ENCODE measurements at places on chromosomes 5 and 9.

DNA sequence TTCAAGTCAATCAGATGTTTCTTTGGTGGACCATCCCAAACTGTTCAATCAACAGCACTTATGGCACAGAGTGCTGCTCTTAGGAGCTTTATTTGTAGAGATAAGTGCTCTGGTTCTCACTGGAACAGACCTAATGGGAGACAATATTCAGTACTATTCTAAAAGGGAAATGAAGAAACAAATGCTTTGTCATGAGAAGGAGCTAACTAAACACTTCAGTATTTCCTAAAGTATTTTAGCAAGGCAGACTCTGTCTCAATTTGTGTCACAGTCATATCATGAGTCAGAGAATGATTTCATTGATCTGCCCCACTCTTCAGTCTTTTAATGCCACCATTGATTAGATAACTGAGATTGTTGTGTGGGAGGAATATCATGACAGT lies 175.3 kb downstream of the SLF1 start:
- no peak for DNase-seq

DNA sequence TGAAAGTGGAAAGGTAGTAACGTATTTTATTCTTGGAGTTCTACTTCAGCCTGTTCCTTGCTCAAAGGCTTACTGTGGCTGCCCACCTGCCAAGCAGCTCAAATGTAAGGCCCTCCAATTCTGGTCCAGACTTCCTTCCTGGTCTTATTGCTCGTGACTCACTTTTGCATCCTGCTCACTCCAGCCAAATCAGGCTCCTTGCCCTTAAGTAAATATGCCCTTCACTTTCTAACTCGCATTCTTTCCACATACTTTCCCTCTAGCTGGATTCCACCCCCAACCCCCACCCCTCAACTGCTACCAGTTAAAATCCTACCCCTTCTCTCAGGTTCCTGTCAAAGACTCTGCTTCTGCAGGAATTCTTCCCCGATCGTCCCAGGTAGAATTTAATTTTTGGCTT lies 96.6 kb downstream of the GALNT10 start:
- no peak for DNase-seq

GRCh38 chr9:78191931-78192330 lies 43.9 kb upstream of the CEP78 start:
- DNase-seq: no peak

DNA sequence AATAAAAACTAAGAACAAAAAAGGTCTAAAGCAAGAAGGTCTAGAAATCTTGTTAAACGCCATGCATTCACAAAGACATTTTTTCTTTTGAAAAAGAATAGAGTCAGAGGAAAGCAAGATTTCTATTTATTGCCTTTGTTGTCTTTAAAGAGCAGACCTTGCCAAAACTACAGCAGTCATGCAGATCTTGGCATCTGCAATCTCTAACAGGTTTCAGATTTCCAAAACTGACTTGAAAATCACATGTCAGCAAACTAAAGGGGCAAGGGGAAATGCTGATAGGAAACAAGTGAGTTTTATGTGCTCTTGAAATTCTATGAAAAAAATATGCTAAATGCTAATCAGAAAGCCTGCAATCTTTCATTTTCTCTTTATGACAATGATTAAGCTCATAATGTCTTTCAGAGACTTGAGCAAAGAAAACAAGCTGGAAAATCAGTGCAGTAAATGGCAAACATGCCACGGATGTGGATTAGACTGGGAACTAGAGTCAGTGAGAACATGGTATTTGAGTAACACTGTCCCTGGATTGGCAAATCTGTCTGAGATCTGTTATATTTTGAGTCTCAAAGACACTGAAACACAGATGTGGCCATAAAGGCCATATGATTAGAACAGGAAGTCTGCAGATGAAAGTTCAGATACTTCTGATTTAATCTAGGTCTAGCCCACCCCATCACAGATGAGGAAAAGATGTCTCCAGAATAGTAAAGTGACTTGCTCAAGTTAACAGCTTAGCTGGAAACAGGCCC lies 361.4 kb upstream of the RPS23 start:
- no peak for DNase-seq

DNA sequence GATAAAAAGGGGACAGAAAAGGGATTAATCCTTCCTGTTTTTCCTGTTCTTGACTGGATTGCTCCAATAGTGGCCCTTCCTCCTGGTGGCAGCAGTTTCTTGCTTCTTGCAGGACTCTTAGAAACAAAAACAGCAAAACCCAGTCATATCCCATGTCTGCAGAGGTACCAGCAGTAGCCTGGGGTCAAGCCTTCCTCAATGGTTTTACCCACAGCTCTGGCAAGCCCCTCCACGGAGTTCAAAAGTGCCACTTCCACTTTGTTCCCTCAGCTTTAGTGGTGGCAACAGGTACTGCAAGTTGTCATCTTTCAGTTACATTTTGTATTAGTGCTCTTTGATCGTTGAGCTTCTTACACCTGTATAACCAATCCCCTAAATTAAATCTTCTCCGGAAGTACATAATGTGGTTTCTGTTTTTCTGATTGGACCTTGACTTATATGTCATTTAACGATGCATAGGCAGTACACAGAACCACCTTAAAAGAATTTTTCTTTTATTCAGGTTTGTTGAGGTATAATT lies 8.7 kb upstream of the RANBP6 start:
- DNase-seq: no peak

DNA sequence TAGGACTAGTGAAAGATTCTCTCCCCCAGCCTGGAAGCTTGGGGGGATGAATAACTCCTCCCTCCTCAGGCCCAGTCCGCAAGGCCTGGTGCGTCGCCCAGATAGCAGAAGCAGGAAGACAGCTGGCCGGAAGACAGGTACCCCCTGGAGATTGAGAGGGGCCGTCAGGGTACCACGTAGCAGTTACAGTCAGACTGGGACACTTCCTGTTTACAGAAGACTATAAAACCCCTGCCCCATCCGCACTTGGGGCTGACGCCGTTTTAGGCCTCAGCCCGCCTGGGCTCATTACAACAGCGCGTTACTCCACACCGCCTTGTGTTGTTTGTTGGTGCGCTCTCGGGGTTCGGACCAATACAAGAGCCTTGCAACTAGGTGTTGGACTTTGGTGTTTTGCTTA lies 15.4 kb downstream of the SEMA6A start:
- no peak for DNase-seq

GRCh38 chr5:93874491-93874890 lies 133.1 kb upstream of the POU5F2 start:
- DNase-seq: no peak

DNA sequence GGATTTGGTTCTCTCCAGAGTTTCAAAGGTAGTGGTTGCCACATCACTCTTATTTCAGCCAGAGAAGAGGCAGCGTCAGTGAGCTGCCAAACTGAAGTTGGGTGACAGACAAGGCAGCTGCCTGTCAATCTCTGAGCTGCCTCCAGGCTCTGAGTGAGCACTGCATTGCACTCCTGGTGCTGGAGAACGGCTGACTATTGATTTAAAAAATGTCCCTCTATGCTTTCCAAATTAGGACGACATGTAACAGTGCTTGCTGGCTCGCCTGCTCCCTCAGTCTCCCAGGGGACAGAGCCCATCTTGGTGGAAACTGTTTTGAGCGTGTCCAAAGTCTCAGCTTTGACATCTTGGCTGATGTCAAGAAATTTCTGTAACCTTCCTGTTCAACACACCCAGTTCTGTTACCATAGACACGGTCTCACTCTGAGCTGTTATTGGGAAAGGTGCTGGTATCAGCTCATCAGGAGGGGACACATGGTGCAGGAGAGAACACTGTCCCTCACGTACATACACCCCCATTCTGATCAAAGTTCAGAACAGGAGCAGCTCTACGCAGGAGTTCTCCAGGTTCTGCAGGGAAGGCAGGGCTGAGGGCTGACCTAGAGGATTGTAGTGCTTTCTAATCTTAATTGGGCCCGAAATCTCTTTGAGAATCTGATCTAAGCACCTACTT lies 15.7 kb downstream of the PCDH12 start:
- no peak for DNase-seq

- DNase-seq: no peak
These were observed 122.1 kb upstream of the FBXL17 start for GRCh38 chr5:108503986-108504385.

DNA sequence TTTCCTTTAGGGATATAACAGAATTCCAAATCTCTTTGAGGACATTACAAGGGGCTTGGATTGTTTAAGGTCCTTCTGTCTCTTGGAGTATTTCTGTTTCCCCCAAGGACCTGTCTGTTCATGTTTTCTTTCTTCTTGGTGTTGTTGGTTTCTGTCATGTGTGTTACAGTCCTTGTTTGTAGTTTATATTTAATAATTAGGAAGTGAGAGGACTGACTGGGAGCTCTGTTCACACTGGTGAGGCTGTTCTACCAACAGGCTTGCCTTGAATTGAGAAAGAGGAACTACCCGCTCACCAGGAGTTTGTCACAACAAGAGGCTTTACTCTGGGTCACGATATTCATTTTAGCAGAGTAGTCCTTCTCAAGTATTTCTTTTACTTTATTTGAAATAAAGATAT lies 119.2 kb upstream of the SV2C start:
- DNase-seq: no peak
